Vagina (tissue), 2 donors: ENCODE measurements at places on chromosomes 12 and 14. TPM values are rescaled to one million over a fixed set of nuclear protein-coding genes. Genes with fewer than 3 reads are reported as not detected.

DNA sequence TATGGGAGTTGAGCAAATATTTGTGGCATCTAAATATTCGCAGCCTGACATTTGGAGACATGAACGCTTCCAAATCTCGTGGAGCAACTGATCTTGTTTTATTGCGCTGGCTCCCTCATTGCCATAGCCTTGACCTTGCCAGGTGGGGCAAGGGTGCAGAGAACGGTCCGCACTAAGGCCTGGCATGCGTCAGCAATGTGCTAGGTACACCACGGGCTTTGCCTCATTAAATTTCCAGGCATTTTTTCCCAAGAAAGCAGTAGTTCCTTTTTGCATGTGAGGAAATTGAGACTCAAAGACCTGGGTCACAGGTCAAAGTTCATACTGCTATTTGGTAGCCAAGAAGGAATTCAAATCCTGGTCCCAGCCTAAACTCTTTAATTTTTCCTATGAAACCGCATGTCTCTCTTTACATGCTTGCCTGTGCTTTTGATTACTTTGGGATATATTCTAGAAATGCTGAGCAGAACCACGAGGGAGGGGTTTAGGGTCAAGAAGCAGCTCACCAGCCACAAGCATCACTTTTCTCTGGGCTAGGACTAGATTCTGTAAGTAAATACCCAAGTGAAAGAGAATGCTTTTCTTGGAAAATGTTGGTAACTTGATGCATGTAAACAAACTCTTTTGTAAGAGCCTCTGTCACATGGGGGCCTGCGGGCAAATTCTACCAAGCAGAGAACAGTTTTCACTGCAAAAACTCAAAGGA, 891.6 kb downstream of the VRK1 start:
- DNase-seq: no peak
- H3K36me3 ChIP-seq: no peaks in the 10 kb centered on the region
- no peak overlapping the region for H3K27ac ChIP-seq
- no peaks in the 10 kb centered on the region for H3K27me3 ChIP-seq
- H3K4me3 ChIP-seq: no peak overlapping the region

- DNase-seq: no peak
- H3K36me3 ChIP-seq: peaks cover 3% of the 10 kb centered on the region
- H3K4me3 ChIP-seq: no peak overlapping the region
- no peaks in the 10 kb centered on the region for H3K27me3 ChIP-seq
These were observed 6.2 kb downstream of the MYL6 start for GRCh38 chr12:56164345-56164729.

- H3K27ac ChIP-seq: no peak overlapping the region
- no peaks in the 10 kb centered on the region for H3K27me3 ChIP-seq
- H3K36me3 ChIP-seq: no peaks in the 10 kb centered on the region
- no peak overlapping the region for H3K4me3 ChIP-seq
- H3K4me1 ChIP-seq: peaks cover 14% of the 10 kb centered on the region
- no peak for DNase-seq
These were observed 165.7 kb upstream of the RTL1 start for GRCh38 chr14:101069228-101069549.

GRCh38 chr14:74472601-74473000, 20.5 kb downstream of the NPC2 start:
- no peak overlapping the region for H3K27ac ChIP-seq
- H3K4me3 ChIP-seq: no peak overlapping the region
- H3K4me1 ChIP-seq: no peaks in the 10 kb centered on the region
- H3K27me3 ChIP-seq: no peaks in the 10 kb centered on the region
- no peaks in the 10 kb centered on the region for H3K36me3 ChIP-seq

GRCh38 chr12:112303004-112303403, 79.2 kb downstream of the HECTD4 start:
- H3K27ac ChIP-seq: no peak overlapping the region
- no peaks in the 10 kb centered on the region for H3K36me3 ChIP-seq
- DNase-seq: no peak
- no peak overlapping the region for H3K4me3 ChIP-seq
- no peaks in the 10 kb centered on the region for H3K27me3 ChIP-seq
- H3K4me1 ChIP-seq: peaks cover 31% of the 10 kb centered on the region

DNA sequence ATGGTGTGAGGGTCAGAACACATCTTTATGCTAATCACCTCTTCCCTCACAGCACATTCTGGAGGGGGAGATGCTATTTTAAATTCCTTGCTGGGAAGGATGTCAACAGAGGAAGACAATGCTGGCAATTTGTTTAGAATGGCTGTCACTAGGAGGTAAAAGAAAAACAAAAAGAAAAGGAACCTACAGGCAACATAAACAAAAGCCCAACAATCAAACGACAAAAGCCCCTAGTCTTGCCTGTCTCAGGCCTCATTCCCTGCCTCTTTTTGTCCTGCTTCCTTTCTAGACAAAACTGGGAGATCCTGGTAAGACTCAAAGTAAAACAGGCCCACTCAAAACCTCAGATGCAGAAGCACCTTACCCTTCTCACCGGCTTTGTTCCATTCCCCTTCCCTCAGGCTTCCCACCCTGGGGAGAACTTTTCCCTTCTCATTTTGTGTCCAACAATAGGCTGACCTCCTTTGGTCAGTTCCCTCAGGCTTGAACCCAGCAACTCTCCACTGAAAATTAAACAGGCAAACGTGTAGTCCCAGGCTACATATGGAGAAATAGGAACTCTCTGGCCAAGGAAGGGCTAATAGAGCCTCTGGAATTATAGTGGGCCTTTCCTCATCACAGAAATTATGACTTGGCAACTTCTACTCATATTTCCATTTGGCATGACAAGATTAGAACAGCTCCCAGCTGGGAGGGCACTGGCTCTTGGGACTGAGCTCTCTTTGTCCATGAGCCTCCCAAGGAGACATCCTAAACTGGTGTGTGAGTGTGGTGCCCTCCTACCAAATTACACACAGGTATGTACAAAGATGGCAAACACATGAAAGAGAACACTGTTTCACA, 193.0 kb downstream of the MON2 start:
- no peak overlapping the region for H3K4me3 ChIP-seq
- no peak for DNase-seq
- no peak overlapping the region for H3K27ac ChIP-seq
- H3K27me3 ChIP-seq: no peaks in the 10 kb centered on the region
- H3K4me1 ChIP-seq: no peaks in the 10 kb centered on the region
- no peaks in the 10 kb centered on the region for H3K36me3 ChIP-seq

GRCh38 chr12:13472690-13473089, 276.2 kb downstream of the EMP1 start:
- H3K27ac ChIP-seq: no peak overlapping the region
- H3K4me3 ChIP-seq: no peak overlapping the region
- H3K4me1 ChIP-seq: no peaks in the 10 kb centered on the region
- no peak for DNase-seq

DNA sequence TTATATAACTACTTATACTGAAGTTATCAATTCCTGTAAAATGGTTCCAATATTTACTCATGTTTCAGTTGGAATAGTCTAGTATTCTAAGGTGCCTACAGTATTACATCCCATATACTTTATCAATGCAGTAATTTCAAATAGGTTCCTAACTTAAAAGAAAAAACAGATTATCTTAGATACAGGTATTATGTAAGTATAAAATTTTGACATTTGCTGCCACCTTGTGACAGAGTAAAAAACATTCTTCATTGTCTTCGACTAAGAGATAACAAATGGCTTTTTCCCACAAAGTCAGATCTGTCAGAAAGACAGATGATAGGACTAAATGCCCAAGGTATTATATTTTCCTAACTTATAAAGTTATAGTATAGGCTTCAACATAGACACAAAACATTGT, 78.7 kb downstream of the TXNDC16 start:
- H3K27ac ChIP-seq: no peak overlapping the region
- no peak for DNase-seq
- H3K4me3 ChIP-seq: no peak overlapping the region
- H3K4me1 ChIP-seq: no peaks in the 10 kb centered on the region

- peak within 1 kb of the TSS; percentile 99 for H3K4me3 ChIP-seq
- H3K4me1 ChIP-seq: peaks cover 11% of the 10 kb centered on the region
- peak within 1 kb of the TSS; percentile 95 for H3K27ac ChIP-seq
- no peaks in the 10 kb centered on the region for H3K36me3 ChIP-seq
These were observed at the start of gene PAWR for GRCh38 chr12:79690638-79691510. Gene PAWR (minus strand): TSS chr12:79690964. CDS start chr12:79690244, 720 bp downstream.

DNA sequence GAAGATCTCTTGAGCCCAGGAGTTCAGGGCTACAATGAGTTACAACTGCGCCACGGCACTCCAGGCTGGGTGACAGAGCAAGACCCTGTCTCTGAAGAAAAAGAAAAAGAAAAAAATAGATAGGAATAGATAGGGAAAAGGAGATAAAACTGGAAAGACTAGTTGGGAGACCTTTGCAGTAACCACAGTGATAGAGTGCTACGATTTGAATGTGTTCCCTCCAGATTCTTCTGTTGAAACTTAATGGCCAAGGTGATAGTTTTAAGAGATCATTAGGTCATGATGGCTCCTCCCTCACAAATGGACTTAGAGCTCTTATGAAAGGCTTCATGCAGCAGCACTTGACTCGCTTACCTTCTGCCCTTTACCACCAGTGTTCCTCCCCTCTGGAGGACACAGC, 13.5 kb upstream of the ATF1 start:
- H3K27ac ChIP-seq: no peak overlapping the region
- no peak overlapping the region for H3K4me3 ChIP-seq
- DNase-seq: no peak
- H3K36me3 ChIP-seq: peaks cover 7% of the 10 kb centered on the region
- no peaks in the 10 kb centered on the region for H3K4me1 ChIP-seq
- H3K27me3 ChIP-seq: no peaks in the 10 kb centered on the region

GRCh38 chr12:122871851-122872780, 23.8 kb downstream of the VPS37B start:
- H3K27me3 ChIP-seq: no peaks in the 10 kb centered on the region
- H3K4me1 ChIP-seq: peaks cover 75% of the 10 kb centered on the region
- peak overlapping the region; percentile 86 for H3K27ac ChIP-seq
- DNase-seq: no peak
- peak overlapping the region; percentile 40 for H3K4me3 ChIP-seq

DNA sequence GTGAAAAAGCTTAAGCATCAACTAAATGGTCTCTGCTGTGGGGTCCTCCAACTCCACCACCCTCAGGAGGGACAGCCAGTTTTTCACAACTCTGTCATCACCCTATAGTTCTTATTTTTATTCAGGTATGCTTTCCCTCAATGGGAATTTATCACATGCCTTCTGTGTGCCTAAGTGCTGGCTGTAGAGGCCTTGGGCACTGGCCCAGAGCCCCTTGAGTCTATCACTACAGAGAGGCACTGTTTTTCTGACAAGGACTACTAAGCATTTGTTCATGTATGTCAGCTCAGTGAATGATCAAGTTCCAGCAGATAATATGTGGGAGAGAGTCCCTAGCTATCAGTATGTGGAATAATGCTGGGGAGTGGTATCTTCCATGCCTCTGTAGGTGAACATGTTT, 463.9 kb downstream of the NPAS3 start:
- no peaks in the 10 kb centered on the region for H3K27me3 ChIP-seq
- H3K4me3 ChIP-seq: no peak overlapping the region
- no peak for DNase-seq

DNA sequence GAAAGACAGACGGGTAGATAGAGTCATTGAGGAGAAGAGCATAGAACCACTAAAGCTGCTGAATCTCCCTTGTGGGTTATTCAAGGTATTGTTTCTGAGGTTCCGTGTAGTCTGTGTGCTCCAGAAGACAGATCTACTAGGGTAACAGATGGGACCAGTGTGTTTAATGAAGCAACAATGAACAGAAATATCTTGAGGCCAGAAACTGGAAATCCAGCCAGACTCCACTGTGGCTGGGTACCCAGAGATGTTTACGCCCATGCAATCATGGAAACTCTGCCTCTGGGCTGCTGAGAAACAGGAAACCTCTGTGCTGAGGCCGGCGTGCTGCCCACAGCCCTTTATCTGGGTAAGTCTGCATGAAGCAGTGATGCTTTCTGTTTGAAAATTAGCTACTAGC, 8.3 kb downstream of the PROX2 start:
- no peak overlapping the region for H3K27ac ChIP-seq
- no peaks in the 10 kb centered on the region for H3K4me1 ChIP-seq
- peak; percentile 40 for DNase-seq
- H3K27me3 ChIP-seq: no peaks in the 10 kb centered on the region
- H3K36me3 ChIP-seq: no peaks in the 10 kb centered on the region

GRCh38 chr12:62673028-62673815, 206.6 kb downstream of the MON2 start:
- H3K36me3 ChIP-seq: no peaks in the 10 kb centered on the region
- no peak overlapping the region for H3K27ac ChIP-seq
- H3K4me1 ChIP-seq: no peaks in the 10 kb centered on the region
- no peak for DNase-seq
- no peak overlapping the region for H3K4me3 ChIP-seq

- no peak for DNase-seq
- H3K36me3 ChIP-seq: no peaks in the 10 kb centered on the region
- no peak overlapping the region for H3K27ac ChIP-seq
- no peak overlapping the region for H3K4me3 ChIP-seq
- H3K27me3 ChIP-seq: no peaks in the 10 kb centered on the region
These were observed 262.1 kb downstream of the BCL11B start for GRCh38 chr14:99009871-99010270.

DNA sequence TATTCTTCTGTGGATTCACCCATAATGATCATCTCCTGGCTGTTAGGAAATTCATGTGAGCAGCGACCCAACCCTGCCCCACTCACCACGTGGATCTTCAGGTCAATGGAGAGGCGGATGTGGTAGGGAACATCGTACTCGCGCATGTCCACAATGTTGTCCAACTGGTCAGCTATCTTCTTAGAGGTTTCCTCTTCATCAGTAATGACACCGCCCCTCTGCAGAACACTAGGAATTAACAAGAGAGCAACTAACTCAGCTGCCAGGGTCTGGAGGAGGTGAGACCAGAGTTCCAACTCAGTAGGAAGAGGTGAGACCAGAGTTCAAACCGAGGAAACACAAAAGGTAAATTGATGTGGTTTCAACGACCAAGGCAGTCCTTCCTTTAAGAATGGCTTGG, 9.7 kb downstream of the POLE start:
- no peaks in the 10 kb centered on the region for H3K4me1 ChIP-seq
- DNase-seq: no peak
- no peaks in the 10 kb centered on the region for H3K27me3 ChIP-seq
- no peaks in the 10 kb centered on the region for H3K36me3 ChIP-seq
- no peak overlapping the region for H3K27ac ChIP-seq

GRCh38 chr12:119409043-119409442, 74.5 kb downstream of the CCDC60 start:
- no peaks in the 10 kb centered on the region for H3K27me3 ChIP-seq
- no peaks in the 10 kb centered on the region for H3K36me3 ChIP-seq

PTPRB gene
- total RNA-seq: 21.9 TPM

PLBD1 gene
- 29.0 TPM for total RNA-seq

OR6C68 gene
- total RNA-seq: not detected

CIROP gene
- total RNA-seq: not detected

MSI1 gene
- total RNA-seq: 3.7 TPM

LMNTD1 gene
- not detected for total RNA-seq

NUDT14 gene
- total RNA-seq: 11.0 TPM

TUBA1C gene
- 218 TPM for total RNA-seq
